Hematopoietic multipotent progenitor cell treated with erythropoietin and hydrocortisone succinate and interleukin-3 and kit ligand, for 17 days (in vitro differentiated cells): ENCODE measurements at places on chromosomes 2 and 18.

DNA sequence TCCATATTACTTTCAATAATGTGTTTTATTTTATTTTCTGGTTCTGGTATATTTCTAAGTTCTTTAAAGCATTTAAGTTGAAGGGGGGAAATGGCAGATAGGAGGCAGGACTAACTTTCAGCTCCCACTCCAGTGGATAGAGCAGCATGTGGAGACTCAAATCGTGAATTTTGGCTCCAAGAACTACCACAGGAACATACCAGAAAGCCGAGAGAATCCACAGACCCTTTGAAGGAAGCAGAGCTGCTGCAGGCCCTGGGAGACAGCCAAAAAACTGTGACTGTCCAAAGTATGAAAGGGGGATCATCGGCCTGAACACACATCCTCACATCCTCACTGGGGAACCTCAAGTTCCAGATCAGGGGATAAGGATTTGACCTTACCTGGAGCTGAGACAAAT, 207.6 kb upstream of the VWC2L start:
- no peak for DNase-seq

DNA sequence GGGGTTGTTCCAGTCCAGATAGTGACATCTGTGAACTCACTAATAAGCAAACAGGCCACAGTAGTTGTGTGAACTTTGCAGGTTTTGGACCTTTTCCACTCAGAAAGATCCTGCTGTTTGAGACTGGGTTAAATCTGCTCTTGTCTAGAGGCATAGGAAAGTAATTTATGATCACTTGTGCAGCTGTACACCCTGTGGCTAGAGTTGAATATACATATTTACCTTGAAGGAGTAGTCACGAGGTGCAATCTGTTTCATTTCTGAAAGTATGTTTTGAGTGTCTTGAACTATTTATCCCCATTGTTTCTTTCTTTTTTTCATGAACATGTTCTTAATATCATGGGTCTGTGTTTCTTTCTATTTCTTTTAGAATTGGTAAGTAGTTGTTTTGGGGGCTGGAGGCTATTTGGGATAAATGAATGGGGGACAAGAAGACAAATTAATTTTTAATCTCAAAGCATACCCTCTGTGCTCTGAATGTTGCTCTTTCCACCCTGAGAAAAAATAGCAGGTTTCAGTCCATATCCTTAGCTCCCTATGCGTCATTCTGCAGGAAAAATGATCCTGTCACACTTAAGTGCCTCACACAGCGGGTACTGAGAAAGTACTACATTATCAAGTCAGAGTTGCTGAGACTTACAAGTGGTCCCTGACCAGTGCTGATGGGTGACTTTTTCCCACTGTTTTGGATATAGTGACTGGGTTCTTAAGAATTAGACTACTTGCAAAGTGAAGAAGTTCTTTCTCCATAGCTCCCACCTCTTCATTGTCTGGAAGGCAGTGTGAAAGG, 28.2 kb downstream of the DCC start:
- no peak for DNase-seq

DNA sequence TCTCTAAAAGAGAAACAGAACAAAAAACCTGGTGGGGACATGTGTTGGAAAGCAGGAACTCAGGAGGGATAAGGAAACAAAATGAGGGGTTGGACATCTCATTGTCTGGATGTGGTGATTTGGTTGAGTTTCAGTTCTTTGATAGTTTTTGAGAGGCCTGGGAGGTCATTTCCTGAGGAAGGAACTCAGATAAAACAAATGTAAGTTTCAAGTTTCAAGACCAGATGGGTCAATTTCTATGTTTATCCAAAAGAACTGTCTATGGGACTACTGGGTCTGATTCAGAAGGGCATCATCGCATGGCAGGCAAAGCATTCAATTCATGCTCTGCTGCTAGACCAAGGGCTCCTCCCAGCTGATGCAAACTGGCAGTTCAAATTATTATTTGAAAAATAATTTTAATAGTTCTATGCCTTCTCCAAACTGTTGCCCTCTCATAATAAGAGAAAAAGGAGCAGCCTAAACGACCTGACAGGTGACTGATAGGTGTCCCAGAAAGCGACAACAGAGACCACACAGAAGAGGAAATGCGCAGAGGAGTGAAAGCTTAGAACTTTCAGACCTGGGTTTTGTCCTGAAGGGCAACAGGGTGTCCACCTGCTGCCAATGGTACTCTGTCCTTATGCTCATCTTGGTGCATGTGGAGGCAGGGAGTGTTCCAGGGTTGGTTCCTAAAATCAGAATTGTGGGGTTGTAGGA, 39.3 kb upstream of the SH3RF3 start:
- no peak for DNase-seq

DNA sequence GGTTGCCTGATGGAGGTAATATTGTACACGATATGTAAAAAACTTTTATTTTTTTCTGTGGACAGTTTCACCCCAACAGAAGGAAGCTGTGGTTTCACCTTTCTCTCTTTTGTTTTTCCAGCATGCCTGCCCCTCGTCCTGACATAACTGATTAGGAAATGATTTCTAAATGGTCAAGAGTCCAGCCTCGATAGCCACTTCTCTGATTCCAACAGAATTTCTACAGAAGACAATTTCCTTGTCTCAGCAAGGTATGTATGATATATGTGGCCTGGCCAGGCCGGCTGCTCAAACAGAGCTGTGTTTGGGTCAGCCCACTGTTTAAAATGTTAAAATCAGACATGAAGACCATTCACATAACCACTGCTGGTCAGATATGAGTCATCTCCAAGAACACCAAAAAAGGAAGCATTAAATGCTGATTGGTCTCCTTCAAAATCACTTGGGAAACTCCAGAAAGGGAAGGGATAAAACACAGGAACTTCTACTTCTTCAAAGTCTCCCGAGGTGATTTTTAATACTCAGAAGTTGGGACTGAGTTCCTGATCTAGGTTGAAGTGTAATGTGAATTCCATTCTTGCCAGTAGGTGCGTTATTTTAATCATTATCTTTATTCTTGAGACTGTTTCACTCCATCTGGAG, 22.3 kb downstream of the ATP8B1 start:
- no peak for DNase-seq

DNA sequence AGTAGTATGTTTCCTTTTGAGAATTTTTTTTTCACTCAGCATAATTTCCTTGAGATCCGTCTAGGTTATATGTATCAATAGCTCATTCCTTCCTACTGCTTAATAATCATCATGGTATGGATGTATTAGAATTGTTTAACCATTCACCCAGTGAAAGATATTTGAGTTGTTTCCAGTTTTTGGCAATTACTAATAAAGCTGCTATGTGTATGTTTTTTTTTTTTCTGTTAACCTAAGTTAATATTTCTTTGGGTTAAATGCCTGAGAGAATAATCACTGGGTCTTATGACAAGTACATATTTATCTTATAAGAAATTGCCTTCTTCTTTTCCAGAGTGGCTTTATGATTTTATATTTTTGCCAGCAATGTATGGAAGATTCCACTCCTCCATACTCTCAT, 96.4 kb upstream of the ST6GAL2 start:
- DNase-seq, result no peak

DNA sequence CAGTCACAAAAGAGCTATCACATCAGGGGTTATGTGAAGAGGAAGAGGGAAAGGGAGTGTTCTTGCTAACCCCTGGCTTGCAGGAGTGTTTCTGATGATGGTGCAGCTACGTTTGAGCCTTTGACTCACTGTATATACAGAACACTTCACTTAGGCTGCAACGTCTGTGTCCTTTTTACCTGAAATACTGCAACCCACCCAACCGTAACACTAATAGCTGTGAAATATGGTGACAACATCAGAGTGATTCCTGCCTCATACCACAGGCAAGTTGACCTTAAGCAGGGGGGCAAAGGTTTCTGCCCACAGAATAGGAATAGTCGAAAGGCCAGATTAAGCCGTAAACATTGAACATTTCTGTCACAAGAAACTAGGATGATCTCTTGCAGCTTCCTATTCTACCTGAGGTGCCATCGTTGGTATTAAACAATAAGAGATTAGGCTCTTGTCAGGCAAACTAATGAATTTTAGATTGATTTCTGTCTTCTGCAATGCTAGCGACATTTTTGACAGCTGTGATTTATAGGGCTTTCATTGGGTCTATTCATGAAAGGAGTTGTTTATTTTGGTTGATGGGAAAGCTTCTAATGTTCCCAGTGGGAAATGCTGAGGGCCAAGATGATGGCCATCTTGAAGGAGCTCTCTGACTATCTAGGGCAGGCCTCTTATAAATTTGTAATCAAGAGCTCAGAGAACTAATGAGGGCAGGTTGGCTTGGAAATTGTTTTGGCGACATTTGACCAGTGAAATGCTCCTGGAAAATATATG, 316.8 kb downstream of the PIK3C3 start:
- no peak for DNase-seq

DNA sequence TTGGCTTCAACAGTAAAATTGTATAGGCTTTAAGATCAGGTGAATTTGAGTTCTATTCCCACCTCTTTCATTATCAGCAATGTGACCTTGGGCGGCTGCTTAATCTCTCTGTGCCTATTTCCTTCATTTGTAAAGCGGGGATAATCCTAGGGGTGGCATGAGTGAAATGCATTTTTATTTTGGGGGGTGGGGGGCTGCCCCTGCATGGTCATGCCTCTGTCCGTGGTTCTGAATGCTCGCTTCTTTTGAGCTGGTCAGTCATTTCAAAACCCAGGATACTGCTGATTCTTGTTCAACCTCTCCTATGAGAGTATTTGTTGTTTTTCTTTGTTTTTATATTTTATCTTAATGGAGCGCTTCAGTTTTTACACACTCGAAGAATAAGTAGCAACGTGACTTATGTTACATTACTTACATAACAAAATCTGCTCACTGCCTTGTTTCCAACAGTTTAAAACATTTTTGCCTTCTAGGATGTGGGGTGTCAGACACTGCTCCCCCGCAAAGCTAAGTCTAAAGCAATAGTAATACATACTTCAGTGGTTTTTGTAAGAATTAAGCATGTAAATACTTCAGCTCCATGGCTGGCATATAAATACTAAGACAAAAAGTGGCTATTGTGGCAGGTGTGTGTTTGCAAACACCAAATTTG, 152.6 kb upstream of the PELI1 start:
- DNase-seq, result no peak

GRCh38 chr2:218375212-218375611, 6.9 kb upstream of the SLC11A1 start:
- DNase-seq, result no peak
